Naive thymus-derived CD8-positive, alpha-beta T cell (primary cell): ENCODE measurements at places on chromosomes 11 and 22. TPM values are rescaled to one million over a fixed set of nuclear protein-coding genes. Genes with fewer than 3 reads are reported as not detected.

Gene APOL5
- not detected for polyA plus RNA-seq

Gene CALCA
- polyA plus RNA-seq = not detected

GRCh38 chr11:66467756-66468155 is 1.1 kb downstream of the PELI3 start:
- DNase-seq = no peak

DNA sequence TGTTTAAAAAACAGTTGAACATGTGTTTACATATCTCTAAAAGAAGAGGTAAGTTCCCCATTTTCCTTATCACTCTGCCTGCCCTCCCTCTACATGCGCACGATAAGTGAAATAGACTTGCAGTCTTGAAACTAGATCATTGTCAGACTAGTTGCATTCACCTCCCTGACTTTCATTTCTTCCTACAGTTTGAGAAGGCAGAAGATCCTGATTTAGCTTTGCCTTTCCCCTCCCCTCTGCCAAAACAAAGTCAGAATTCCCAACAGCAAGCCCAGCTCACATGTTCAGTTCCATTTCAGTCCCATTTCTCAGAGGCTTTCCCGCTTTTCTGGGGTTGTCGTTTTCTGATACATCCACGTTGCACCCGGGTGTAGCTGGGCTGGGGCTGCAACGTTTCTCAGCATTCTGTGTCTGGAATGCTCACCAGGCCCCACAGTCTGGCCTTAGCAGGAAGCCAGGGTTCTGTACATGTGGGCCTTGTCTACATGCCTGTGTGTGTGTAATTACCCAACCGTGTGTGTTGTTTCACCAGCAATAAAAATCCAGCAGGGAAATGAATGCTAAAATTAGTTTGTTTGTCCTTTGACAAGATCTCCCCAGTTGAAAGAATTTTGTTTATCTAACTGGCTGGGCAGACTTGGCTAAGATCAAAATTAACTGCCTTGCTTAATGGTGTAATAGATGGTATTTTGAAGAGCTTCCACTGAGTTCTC is 179.2 kb downstream of the DBX1 start:
- no peak for DNase-seq

- DNase-seq = peak; percentile 54
These were observed 4.1 kb downstream of the SUN2 start for GRCh38 chr22:38751422-38752346.

DNA sequence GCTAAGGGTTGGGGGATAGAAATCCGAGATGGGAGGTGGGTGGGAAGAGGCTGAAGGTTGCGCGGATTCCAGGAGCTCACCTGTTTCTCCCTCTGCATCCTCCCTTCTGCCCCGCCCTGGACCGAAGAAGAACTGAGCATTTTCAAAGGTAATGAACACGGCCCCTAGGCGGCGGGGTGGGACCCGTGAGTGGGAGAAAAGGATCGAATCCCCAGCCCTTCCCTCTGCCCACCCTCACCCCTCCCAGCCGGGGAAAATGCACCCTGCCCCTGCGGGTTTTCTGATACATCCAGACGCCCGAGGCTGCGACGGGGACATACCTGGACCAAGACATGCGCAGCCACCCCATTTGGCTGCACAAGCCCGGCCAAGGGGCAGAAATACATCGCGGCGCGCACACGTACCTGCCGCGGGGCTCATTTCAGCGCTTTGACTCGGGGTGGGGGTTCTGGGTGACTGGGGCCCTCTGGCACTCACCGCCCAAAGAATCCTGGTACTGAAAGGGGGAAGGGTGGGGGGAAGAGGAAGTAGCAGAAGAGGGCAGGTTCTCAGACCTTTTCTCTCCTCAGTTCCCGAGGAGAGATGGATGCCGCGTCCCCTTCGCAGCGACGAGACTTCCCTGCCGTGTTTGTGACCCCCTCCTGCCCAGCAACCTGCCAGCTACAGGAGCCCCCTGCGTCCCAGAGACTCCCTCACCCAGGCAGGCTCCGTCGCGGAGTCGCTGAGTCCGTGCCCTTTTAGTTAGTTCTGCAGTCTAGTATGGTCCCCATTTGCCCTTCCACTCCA is 6.0 kb downstream of the VSIG2 start:
- no peak for DNase-seq

- no peak for DNase-seq
These were observed 1269.3 kb upstream of the CNTN5 start for GRCh38 chr11:97751405-97751804.

DNA sequence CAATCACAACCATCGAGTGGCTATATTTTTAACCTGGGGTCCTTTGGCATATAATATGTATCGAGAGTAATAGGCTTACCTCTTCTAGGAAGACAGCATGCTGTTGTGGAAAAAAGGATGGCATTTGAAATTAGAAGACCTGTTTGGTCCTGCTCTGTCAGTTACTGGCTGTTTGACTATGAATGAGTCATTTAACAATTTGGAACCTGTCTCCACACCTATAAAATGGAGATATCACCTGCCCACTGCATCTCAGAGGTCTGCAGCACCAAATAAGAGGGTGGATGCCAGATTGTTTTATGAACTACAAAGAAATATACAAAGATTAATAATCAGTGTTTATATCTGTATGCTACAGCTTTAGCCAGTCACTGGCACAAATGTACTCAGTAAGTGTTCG is 60.8 kb downstream of the SLC25A17 start:
- DNase-seq = no peak
